Non-pigmented ciliary epithelial cell (primary cell): ENCODE measurements at places on chromosomes 2 and 18.

GRCh38 chr18:48934415-48934722 lies 16.4 kb downstream of the SMAD7 start:
- DNase-seq, result no peak

DNA sequence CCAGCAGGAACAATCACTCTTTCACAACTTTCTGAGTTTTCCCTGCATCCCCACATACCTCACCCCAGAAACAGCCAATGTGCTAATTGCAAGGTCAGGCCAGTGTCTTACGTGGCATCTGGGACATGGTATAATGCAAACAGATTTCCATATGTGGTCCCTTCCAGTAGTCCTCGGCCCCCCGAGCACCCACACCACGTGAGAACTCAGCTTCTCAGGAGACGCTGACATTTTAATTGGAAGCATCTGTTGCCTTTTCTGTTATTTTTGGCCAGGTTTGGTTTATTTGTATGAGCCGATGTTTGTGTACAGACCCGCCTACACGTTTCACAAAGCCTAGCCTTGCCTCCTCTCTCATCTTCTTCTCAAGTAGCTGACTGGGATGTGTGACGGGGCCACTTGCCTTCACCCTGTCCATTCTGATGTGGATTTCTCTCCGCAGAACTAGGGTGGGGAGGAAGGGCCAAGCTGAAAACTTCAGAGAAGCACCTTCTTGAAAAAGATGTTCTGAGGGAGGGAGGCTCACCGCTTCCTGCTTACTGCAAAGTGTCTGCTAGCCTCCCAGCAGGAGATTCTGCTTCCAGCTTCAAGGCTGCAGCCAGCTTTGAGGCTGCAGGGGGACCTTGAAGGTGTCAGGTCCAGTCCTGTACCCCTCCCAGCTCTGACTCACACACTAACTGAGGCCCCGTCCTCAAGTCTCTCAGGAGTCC lies 109.6 kb upstream of the SLC14A2 start:
- no peak for DNase-seq

- no peak for DNase-seq
These were observed 642.7 kb downstream of the NR4A2 start for GRCh38 chr2:155689791-155690190.

DNA sequence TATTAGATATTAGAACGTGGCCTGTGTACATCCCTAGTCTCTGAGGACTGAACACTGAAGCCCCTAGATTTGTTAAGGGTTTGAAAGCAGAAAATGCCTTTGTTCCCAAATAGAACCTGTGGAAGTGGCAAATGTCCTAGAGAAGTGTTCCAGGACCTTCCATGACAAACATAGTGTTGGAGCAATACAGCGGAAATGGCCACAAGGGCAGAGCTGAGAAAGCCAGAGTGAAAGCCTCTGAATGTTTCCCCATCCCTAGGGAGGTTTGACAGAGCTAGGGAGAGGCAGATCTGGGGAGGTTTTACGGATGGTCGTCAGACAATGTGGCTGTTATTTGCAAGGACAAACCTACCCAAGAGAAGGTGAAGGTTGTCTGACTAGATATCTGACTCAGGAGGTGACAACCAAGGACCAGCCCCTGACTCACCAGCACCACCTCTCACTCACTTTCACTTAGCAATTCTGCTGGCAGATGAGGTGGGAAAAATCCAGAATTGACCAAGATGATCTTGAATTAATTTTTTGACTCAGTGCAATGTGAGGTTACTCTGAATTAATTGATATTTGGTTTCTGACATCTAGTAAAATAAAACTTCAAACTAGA lies 24.1 kb downstream of the RBM43 start:
- no peak for DNase-seq

- no peak for DNase-seq
These were observed 31.1 kb upstream of the EIF2AK3 start for GRCh38 chr2:88658326-88658725.

- DNase-seq, result peak; percentile 18
These were observed 19.2 kb downstream of the E2F6 start for GRCh38 chr2:11446733-11447248.

DNA sequence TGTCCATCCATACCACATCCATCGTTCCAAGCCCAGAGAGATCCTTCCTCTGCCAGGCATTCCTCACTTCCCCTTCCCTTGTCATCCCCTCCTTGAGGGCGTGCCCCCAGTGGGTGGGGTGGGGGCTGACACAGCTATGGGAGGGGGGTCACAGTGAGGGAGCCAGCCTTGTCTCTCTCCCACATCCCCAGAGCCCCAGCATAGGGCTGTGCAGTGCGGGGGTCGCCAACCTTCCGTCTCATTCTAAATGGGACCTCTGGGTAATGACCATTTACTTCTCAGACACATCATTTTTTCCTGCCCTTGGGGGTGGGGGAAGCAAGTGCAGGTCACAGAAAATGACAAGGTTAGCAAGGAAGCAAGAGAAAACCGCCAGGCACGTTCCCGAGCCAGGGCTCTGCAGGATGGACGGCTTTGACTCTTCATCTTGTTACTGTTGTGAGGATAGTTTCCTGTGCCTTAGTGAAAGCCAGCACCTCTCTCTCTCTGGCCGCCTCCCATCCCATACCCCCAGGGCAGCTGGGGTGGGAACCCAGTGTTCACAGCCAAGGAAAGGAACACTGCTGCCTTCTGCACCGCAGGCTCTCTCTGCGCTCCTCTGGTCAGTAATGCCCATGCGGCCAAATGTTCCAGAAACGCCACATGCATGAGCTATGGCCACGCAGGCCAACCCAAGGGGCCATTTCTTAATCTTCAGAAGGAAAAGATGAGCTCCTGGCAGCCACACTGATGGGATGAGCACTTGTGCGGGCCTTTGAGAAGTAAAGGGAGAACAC lies 22.7 kb upstream of the OTOS start:
- DNase-seq, result no peak
